ENCODE measurements at places on chromosomes 6 and 20.

DNA sequence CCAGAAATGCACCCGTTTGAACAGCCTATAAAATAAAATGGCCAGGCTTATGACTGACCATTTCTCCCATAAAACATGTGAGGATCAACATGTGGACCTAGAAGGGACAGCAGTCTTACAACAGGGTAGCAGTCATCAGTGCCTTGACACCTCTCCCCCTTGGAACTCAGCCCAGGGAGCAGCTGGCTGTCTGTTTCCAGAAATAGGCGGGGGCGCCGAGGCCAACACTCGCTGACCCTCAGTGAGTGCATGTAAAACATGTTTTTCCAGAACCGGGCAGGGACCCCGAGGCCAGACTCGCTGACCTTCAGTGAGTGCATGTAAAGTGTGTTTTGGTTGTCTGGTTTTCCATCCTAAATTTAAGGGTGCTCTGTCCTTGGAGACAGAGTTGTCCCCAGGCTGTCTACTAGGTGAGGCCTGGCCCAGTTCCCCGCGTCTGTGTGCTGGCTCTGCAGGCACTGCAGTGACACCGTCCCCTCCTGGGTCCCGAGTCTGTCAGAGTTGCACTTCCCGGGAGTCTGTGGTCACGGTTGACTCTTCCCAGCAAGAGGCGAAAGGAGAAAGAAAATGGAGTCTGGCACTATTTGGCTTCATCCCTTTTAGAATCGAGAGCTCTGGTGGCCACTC lies 19.8 kb upstream of the ADRM1 start:
- DNase-seq: no peak

- peak; percentile 29 for DNase-seq
Observed at GRCh38 chr6:166640342-166641043, 13.4 kb upstream of the RPS6KA2 start.

DNA sequence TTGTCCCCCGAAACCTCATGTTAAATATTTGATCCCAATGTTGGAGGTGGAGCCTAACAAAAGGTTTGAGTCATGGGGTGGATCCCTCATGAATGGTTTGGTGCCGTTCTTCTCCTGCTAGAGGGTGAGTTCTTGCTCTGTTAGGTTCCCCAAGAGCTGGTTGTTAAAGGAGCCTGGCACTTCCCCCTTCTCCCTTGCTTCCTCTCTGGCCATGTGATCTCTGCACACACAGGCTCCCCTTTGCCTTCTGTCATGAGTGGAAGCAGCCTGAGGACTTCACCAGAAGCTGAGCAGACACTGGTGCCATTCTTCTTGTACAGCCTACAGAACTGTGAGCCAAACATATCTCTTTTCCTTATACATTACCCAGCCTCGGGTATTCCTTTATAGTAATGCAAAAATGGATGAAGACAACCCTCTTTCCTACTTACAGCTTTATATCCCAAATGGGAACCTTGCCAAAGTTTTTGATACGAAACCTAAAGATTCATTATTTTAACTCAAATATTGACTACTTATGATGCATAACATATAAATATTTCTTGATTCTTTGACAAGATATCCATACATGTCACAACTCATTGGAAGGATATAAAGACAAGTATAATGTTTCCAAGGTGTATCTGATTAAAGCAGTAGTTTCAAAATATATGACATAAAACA lies 61.0 kb downstream of the RNF182 start:
- no peak for DNase-seq

DNA sequence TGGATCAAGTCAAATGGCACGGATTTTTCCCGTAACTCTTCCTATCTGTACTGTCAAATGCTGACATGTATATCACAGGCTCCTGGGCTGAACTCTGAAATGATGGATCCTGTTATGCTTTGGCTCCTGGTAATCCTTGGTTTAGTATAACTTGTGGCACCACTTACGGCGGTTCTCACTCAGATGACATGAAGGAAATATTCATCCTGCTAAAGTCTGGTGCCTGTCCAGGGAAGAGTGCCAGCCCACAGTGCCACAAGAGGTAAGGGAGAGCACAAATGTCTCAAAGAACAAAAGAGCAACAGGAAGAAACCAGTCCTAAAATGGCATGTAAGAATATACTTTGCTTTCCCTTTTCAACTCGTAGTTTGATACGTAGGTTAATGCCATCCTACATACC lies 93.1 kb upstream of the TAB2 start:
- DNase-seq: no peak

DNA sequence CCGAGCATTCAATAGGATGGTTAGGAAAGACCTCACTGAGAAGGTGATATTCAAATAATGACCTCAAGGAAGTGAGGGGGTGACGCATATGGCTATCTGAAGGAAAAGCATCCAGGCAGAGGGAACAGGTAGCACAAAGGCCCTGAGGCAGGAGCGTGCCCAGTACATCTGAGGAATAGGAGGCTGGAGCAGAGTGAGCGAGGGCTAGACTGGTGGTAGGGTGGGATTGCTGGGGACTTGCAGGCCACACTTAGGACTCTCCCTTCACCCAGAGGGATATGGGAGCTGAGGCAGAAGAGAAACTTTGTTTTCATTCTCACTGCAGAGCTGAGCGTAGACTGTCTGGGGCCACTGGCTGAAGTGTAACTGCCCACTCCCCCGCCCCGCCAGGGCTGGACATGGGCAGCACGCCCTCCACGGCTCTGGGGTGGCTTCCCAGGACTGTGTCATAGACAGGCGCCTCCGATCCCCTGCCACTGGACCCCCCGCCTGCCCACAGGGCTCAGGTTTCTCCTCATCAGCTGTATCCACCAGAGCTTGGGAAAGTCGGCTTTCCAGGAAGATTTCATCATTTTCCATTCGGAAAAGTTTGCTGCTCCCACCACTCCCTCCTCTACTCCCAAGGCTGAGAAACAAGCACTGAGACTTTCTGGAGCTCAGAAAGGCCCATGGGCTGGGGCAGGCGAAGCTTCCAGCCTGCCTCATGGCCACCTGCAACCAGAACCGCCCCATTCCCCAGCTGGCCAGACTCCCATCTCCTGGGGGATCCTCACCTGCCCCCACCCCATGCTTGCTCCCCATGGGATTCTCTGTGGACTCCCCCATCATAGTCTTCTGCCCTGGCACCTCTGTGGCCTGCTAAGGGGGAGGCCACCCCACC lies 142.6 kb downstream of the MRPL14 start:
- no peak for DNase-seq

DNA sequence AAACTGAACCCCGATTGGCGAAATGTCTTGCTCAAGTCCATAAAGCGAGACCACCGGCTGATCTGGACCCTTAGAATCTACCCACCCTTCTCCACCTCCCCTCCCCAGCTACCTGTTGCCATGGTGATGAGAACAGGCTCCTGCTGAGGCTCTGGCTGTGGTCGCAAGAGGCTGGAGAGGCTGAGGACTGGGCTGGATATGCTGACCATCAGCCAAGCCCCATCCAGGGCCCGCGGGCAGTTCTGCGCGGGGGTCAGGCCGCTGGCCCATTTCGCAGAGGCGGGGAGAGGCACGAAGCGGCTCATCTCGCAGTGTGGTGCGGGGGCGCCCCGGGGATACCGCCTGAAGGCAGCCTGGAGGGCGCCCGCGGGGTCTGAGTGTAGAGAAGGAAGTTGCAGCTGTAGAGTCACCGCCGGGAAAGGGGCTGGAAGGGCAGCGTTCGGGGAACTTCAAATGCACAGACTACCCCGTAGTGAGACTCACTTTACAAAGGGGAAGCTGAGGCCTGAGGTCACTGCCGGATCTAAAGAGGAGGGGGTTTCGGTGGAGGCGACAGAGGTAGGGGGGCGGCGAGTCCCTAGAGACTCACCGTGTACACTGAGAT lies 671 bp downstream of the TAPBP start:
- no peak for DNase-seq

GRCh38 chr6:19979059-19979458 lies 141.9 kb downstream of the ID4 start:
- DNase-seq: no peak

GRCh38 chr20:53124803-53125202 lies 152.6 kb downstream of the TSHZ2 start:
- DNase-seq: no peak

GRCh38 chr6:139494376-139494990 lies 120.0 kb upstream of the CITED2 start:
- DNase-seq: no peak
